ENCODE measurements at places on chromosomes 3 and 15. TPM values are rescaled to one million over a fixed set of nuclear protein-coding genes. Genes with fewer than 3 reads are reported as not detected.

Gene GOLGA8G
- total RNA-seq = not detected

Gene SH2D7
- total RNA-seq = not detected

Gene SPTSSB
- total RNA-seq = 0.11 TPM

Gene MYZAP
- total RNA-seq = 0.65 TPM

Gene KNG1
- total RNA-seq = not detected
